Activated T-helper 9 cell treated with anti-CD3 and anti-CD28 coated beads, Interleukin-2, amount 50 U/mL, for 16 hours (primary cell): ENCODE measurements at places on chromosomes 7 and 10.

GRCh38 chr7:22452960-22453558, 46.9 kb downstream of the STEAP1B start:
- DNase-seq, result no peak

DNA sequence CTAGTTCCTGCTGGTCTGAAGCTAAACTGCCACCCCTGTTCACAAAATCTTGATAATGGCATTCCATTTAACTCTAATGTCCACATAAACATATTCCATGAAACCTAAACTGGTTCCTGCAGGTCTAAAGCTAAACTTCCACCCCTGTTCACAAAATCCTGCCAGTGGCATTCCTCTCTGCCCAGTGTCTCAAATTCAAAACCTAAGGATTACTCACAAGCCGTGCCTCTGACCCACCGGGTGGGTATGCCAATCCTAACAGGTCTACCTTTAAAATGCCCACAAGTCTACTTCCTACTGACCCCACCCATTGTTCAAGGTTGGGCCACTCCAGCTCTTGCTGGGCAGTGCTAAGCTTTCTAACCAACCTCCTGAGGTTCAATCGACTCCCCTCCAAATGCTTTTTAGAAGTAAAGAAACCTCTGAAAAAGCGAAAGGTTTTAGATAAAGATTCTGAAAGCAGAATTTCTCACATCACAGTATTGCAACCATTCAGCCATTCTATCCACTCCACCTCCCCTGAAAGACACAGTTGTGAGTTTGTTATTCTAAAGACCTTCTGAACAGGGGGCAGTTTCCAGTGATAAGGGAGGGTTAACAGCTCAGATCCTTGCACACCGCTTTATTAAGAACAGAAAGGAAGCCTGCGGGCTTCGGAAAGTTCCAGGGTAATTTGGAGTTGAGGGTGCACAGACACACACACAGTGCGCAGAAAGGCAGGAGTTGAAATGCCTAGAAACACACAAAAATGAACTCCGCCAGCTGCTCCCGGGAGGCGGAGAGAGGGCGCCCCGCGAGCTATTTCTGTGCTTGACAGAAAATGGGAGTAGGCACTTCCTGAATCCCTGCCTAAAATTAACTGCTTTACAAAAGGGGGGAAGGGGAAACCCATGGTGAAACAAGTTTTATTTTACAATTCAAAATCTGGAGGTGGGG, 87.7 kb downstream of the TNS3 start:
- DNase-seq, result no peak

DNA sequence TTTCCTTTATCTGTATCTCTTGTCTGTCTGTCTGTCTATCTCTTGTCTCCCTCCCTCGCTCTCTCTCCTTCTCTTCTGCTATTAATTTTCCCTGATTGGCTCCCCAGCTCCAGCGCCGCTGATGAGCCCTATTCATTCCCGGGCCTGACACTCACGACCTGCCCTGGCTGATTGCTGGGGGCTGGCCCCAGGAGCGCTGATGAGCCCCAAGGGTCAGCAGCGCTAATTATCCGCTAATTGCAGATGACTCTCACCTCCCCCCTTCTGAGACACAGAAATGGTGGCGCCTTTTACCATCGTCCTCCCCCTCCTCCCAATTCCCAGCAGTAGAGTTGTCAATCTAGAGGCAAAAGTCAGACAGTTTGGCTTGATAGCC, 1.3 kb upstream of the GBX1 start:
- no peak for DNase-seq

GRCh38 chr10:35870665-35871310, 228.7 kb upstream of the FZD8 start:
- DNase-seq, result no peak

DNA sequence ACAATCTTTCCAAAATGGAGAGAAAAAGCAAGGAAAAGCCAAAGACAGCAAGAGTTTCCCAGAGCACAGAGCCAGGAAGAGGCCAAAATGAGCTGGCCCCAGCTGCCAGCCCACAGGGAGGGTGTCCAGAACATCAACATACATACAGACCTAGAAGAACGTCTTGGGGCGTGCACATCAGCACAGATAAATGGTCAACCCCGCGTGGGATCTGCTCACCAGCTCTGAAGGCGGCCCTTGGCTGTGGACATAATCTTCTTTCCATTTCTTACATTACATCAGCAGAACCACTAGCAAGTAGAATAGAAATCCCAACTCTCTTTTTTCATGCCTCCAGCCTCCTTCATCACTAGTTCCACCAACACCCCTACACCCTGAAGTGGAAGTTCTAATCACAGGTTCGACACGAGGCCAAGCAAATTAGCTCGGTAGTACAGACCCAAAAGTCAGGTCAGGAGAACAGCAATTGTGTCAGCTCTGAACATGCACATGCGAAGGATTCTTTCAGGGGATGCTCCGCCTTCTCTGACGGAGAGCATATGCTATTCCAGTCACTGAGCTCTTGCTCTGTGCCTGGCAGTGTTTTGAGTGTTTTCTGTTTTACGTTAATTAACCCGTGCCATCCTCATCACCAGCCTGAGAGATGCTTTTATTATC, 16.4 kb downstream of the SH3PXD2A start:
- DNase-seq, result no peak

- no peak for DNase-seq
Observed at GRCh38 chr10:94013331-94013760, 19.6 kb downstream of the PLCE1 start.
